ENCODE measurements at places on chromosomes 3 and 15.

GRCh38 chr3:130543322-130543721 is 26.3 kb downstream of the COL6A6 start:
- DNase-seq, result no peak

DNA sequence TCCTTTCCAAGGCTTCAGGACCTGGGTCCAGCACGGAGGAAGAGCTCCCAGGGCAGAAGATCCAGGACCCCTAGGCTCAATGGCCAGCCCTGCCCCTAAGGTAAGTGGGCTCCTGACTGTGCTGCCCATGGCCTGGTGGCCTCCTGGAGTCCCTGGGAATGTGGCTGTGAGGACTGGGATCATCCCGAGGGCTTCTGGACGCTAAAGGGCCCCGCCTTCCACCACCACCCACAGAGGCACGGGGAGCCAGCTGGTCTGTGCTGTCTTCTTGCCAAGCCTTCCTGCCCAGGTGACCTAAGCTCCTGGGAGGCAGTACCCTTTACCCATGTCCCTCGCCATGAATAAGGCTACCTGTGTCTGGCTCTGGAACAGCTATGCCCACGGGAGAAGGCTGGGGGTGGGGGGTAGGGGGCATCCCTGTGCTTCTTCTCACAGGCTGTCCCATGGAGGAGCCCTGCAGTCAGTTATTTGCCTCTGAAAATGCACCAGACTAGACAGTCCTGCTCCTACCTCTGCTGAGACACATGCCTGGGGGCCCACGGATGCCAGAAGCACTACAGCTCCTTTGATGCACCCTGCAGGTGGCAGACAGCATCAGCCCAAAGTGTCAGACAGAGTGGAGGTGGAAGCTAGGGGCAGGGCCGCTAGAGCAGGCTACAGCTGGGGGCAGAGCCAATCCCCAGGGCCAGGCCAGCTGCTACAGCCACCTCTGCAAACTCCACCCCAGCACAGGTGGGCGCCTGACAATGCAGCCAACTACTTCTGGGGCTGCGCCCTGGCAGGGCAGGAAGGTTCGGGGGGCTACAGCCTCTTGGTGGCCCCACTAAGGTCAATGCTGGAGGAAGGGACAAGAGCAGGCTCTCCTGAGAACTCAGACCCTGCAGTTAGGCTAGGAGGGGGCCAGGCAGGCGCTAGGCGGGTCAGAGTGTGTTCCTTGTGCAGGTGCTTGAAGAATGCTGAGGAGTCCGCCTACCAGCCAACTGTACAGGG is 90.9 kb downstream of the SEC22A start:
- no peak for DNase-seq

GRCh38 chr15:36235173-36235572 is 344.3 kb upstream of the CDIN1 start:
- no peak for DNase-seq

DNA sequence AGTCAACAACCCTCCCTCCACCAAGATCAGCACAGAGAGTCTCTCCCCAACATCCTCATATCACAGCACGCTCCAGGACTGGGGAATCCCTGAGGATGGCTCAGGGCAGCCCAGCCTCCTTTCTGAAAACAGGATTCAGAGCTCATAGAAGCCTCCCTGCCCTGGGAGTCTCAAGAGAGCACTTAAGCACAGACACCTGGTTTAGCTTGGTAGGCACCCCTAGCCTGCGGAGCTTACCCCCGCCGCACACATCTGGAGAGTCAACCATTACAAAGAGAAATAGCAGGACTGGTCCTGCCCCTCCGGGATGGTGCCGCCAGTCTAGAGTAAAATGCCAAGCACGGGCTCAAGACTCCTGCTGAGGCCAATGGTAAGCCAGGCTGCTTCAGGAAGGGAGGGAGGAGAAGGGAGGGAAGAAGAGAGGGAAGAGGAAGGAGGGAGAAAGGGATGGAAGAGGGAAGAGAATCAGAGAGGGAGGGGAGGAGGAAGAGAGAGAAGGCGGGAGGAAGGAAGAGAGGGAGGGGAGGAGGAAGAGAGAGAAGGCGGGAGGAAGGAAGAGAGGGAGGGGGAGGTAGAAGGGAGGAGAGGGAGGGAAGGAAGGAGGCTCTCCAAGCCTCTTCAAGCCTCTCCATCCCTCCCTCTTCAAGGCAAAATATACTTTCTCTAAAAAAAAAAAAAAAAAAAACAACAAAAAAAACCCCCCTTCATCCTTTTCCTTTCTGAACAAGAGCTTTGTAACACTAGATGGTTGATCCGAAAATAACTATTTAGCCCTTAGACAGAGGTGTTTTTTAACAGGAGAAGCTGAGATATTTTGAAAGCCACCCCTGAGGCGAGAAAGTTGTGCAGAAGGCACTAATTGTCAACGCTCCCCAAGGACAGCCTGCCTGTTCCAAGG is 278.6 kb upstream of the TLE3 start:
- peak; percentile 66 for DNase-seq

GRCh38 chr15:101458908-101459578 is 30.5 kb downstream of the PCSK6 start:
- DNase-seq, result no peak

GRCh38 chr3:16084887-16085286 is 89.6 kb upstream of the GALNT15 start:
- no peak for DNase-seq

GRCh38 chr3:182133752-182134151 is 422.0 kb downstream of the SOX2 start:
- no peak for DNase-seq

DNA sequence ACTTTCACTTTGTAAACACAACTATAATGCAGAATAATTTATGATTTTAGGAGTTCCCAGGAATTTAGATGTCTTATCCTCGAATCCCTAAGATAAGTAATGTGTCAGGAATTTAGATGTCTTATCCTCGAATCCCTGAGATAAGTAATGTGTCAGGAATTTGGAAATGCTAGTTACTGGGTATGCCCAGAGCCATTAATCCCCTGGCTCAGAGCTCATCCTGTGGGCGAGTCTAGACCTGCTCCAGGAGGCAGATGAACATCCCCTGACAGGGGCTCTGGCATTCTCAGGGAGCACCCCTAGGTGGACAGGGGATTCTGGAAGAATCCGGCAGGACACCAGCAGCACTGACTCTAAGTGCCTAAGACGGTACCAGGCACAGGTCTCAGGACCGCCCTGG is 163.3 kb downstream of the ARRDC4 start:
- no peak for DNase-seq

- DNase-seq, result no peak
Observed at GRCh38 chr15:24766511-24767133, 91.0 kb downstream of the NPAP1 start.

DNA sequence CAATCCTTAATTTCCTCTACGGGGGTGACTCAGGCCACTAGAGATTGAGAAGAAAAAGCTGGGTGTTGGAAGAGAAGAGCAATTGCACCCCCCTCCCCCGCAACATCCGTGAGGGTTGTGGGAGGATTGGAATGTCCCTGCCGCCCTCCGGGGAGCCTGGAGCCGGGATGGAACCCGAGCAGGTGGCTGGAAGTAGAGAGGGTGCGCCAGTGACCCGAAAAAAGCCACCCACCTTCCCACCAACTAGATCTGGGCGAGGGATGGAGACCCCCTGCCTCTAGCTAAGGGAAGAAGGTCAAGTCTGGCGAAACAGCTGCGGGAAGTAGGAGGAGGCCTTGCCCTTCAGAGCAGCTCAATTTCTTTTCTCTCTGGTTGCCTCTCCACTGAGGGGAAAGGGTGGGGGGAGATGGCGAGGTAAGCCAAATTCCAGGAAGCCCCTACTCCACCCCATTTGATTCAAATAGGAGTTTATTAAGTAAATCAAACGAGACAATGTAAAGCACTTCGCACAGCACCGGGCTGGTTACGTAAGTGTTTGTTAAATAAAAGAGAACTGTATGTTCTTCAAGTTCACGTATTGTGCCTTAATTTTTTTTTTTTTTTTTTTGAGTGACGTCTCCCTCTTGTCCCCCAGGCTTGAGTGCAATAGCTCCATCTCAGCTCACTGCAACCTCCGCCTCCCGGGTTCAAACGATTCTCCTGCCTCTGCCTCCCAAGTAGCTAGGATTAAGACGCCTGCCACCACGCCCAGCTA is 1.1 kb upstream of the WWTR1 start:
- no peak for DNase-seq

- no peak for DNase-seq
Observed at GRCh38 chr15:45630917-45631691, 3.7 kb upstream of the SQOR start.

DNA sequence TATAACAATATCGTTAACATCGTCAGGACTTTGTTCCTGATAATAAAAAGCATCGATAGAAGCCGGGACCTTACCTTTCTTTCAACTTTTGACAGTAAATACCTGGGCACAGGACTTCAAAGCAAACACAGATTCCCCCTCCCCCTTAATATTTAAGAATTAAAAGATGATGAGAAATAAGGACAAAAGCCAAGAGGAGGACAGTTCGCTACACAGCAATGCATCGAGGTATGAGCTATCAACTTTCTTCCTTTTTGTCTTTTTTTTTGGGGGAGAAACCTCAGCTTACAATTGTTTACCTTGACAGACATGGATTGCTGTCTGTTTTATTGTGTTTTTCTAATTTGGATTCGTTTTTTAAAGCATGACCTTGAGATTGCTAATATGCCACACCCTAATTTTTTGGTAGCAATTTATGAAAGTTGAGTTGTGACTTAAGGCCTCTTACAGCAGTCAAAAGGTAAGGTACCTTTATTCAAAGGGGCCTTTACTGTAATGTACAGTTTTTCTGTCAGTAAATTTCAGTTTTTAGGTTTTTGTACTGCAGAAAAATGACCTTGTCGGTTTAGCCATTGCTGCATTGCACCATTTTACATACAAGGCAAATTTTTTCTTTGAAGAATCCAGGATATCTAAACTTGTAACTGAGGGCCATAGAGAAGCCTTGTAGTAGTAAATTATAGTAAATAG is 1.1 kb downstream of the CHD2 start:
- DNase-seq, result peak; percentile 38

DNA sequence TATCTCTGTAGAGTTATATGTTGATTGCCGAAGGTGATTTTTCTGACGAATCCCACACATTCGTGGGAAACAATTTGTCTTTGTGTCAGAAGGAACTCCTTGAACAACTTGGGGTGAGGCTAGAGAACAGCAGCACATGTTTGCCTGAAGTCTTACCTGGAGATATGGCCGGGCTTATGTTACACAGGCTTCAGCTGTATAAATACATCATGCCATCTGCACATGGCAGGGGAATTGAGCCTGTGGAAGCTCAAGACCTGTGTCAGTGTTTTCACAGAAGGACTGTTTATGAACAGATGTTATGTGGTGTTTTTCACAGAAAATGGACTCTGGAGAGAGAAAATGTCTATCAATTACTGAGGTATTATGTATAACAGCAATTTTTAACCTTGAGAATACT is 203.6 kb upstream of the MDFIC2 start:
- DNase-seq, result no peak

DNA sequence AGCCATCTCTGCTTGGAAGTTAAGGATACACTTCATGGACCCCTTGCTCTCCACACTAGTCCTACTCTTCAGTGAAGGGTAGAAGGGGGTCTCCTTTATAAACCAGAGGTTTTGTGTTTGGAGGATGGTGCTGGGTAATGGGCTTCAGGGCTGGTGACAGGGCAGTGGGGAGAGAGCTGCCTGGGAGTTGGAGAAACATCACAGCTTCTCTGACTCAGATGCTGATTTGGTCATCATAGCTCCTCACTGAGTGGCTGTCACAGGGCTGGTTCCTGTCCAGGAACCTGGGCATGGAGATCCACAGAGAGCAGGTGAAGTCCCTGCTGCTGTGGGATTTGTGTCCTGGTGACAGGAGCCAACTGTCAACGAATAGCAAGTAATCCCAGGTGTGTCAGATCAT is 333.9 kb upstream of the ATP10A start:
- DNase-seq, result no peak

DNA sequence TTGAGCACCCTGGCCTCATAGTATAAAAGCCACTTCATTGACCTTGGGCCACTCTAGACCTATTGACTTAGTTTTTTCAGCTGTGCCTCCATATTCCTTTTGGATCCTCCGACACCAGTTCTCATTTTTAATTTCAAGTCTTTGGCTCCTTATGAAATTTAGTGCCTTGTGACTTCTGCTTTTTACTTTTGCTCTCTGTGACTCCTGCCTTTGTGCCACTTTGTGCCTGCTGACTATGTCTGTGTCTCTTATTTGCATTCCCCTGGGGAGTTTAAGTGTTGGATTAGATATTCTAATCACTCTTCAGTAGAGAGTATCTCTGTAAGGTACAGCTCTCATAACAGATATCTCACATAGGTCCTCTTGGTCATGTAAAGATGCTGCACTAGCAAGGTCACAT is 39.6 kb upstream of the GPR149 start:
- no peak for DNase-seq

GRCh38 chr3:98188545-98188944 is 22.0 kb downstream of the OR5H15 start:
- no peak for DNase-seq

GRCh38 chr3:139306078-139306477 is 37.7 kb upstream of the MRPS22 start:
- DNase-seq, result no peak

DNA sequence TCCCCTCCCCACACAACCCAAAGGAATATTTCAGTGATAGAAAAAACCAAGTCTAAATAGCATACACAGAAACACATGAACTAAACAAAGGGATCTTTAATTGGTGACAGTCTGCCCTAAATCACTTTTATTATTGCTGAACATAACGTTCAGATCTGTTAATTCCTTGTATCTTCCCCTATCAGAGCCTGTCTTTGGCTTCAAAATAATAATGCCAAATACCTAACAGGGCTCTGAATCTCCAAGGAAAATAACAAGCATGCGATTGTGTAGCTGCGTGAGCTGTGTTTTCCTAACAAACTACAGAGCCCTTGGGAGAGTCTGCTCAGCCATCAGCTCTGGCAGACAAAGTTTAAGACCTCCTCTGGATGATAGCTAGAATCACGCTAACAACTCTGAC is 1010.1 kb downstream of the ROBO1 start:
- DNase-seq, result peak; percentile 8

All from NCI-H1417 (cell line).